ENCODE measurements at places on chromosomes 5 and 9.

GRCh38 chr5:95347506-95348120 is 43.6 kb upstream of the FAM81B start:
- no peak for DNase-seq

DNA sequence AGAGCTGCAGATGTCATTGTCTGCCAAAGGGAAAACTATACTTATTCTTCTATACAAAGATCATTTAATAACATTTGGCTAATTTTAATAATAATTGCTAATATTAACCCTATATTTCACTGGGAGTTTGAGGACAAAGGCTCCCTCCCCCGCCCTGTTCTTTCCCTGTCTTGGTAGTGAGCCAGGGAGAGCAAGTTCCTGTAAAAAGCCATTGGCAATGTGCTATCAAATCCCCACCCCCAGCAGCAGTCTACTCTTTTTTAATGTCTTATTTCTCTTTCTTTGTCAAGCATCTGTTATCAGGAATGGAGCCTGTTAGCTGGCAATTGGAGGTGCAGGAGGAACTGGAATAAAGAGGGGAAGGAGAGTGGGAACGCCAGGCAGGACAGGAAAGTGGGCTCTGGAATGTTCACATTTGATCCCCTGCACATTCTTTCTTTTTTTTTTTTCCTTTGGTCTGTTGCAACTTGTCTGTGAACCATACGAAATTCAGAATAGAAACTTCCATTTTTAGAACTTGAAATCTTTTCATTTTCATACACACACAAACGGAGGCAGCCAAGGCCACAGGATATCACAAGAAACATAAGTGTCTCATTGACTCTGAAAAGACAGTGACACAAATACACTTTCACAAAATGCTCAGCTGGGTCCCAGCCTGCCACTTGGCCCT is 664.8 kb upstream of the ZNF608 start:
- peak; percentile 13 for DNase-seq

GRCh38 chr5:23007236-23007635 is 154.1 kb upstream of the CDH12 start:
- DNase-seq = peak; percentile 37

DNA sequence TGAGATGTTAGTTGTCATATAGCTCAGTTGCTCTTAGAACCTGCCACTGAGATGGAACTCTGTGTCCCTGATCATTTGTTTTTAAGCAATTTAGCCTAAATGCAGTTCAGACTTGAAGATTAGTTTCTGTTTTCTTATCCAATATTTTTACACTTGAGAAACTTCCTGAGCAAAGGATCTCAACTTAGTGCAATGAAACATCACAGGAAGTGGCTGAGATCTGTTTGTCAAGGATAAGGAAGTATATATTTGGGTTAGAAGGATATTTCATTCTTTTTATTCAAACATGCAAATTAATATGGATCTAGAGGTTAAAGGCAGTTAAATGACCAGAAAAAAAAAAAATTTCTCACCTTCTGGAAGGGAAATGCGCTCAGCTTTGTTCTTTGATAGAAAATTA is 19.7 kb upstream of the F2R start:
- DNase-seq = no peak

GRCh38 chr5:144451187-144451973 is 280.7 kb downstream of the KCTD16 start:
- peak; percentile 2 for DNase-seq

DNA sequence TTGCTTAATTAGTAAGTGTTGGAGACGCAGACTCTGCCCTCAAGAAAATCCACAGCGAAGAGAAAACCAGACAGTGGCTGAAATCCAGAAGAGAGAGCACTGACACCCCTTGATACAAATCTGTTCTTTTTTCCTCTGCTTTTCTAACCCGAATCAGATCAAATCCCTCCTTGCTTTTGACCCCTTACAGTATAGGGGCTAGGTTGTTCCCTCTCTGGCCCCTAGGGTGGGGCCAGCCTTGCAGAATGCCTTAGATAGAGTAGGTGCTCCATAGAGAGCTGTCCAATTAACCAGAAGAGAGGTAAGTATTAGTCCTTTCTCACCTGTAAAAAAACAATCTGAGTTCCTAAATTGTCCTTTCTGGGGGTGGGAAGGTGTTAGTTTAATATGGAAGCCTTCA is 10.1 kb downstream of the C1QTNF2 start:
- DNase-seq = no peak

DNA sequence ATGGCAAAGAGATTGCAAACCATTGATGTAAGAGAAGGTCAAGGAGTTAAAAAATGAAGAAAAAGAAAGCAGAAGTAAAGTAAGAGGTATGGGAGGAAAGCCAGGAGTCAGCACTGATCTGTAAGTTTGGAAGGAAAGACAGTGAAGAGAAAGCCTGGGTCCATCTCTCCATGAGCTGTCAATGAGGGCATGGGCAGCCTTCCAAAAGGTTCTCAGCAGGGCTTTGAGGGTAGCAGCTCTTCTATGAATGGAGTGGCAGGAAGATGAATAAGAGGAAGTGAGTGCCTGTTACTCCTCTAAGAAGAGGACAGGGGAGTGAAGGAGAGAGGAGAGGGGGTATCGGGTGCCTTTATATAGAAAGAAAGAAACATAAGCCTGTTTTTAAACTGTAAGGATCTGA is 97.1 kb downstream of the ADCY2 start:
- no peak for DNase-seq

GRCh38 chr5:132272311-132273210 is 15.1 kb downstream of the PDLIM4 start:
- peak; percentile 62 for DNase-seq

DNA sequence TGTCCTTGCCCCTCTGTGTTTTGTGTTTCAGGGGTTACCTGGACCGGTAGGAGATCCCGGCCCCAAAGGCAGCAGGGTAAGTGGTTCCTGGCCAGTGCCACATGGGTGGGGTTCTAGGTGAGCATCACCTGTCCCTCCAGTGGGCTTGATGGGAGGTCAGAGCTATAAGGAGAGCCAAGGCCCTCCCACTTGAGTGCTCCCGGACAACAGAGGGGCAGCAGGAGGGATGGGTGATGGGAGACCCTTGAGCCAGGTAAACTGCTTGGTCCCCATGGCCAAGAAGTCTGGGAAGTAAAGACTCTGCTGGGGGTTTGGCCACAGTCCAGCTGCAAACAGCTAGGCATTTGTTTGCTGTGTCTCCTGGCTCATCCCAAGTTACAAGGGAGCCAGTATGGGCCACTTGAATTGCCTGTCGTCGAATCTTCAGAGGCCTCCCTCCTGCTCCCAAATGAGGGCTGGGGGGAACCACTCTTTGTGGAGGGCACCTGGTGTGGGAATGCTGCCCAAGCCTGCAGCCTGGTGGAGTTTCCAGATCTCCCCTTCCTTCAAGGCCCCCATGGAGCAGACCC is 51.0 kb downstream of the COL27A1 start:
- DNase-seq = no peak

- no peak for DNase-seq
These were observed 277.6 kb downstream of the TMEM38B start for GRCh38 chr9:105971986-105972385.

DNA sequence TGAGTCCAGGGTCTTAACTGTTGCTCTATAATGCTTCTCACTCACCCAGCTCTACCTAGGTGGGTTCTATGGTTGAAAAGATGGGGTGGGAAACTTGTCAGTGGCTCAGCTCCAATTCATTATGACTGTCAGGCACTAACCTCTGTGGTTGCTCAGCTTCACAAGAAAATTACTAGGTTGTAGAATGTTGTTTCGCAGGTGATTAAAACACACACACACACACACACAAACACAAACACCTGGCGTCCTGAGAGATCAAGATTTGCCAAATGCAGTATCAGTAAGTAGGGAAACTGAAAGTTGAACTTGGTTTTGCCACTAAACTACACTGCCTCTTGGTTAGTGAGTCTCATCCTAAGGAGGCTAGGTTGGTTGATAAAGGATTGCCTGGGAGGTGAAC is 2.8 kb downstream of the MCCC2 start:
- no peak for DNase-seq

GRCh38 chr5:60340326-60340725 is 359.6 kb downstream of the DEPDC1B start:
- no peak for DNase-seq

DNA sequence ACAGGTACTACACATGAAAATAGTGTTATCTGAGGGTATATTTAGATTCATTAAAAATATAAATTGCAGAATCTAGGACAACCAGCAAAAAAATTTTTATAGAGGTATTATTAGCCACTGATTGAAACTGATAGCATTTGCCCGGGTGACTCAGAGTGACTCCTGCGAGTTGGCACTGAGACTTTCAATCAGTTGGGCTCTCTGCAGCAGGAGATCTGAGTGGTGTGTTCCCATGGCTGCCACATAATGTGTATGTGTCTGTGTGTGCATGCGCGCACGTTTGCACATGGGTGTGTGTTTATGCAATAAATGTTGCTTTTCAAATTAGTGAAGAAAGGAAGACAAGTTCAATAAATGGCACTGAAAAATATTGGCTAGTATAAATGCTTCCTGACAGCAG is 100.1 kb upstream of the MRPS30 start:
- DNase-seq = no peak

- DNase-seq = no peak
These were observed 155.5 kb upstream of the WWC1 start for GRCh38 chr5:168135897-168136296.

DNA sequence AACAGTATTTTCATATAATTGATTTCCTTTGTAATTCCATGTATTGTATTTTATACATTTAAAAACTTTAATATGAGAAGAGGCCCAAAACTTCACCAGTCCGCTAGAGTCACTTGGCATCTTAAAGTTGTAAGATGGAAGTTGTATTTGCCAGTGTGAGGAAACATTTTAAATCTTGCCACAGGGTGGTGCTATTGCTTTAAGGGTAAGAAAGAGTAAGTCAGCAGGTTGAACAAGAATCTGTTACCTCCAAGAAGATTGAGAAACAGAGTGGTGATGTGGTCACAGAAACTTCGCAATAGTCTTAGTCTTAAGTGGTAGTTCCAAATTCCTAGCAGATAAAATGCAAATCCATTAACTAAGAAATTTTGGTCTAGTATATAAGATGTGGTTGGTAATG is 39.8 kb upstream of the RANBP6 start:
- peak; percentile 97 for DNase-seq

DNA sequence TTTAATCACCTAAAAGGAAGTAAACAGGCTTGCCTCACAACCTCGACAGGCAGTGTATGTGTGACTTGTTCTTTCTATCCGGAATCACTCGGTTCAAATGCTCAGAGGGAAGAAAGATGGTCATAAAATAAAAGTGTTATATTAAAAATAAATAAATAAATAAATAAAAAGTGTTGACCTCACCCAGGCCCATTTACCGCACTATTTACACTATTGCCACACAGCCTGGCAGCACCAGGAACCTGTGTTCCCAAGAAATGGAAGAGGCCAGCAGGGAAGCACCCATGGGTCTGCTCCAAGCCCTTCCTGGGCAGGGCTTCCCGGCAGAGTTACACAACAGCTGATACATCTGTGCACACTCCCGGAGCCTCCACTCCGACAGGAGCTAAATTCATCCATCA is 127.9 kb downstream of the EFNA5 start:
- peak; percentile 85 for DNase-seq

DNA sequence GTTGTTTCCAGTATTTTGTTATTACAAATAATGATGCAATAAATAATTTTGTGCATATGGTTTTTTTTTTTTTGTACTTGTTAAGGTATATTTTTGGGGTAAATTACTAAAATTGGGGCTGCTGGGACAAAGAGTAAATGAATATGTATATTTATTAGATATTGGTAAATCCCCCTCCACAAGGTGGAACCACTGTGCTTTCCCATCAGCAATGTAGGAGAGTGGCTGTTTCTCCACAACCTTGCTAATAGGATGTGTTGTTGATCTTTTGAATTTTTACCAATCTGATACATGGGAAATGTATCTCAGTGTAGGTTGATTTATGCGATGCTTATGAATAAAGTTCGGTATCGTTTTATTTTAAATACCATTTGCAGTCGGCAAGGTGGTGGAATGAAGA is 118.1 kb downstream of the TRPM3 start:
- no peak for DNase-seq

DNA sequence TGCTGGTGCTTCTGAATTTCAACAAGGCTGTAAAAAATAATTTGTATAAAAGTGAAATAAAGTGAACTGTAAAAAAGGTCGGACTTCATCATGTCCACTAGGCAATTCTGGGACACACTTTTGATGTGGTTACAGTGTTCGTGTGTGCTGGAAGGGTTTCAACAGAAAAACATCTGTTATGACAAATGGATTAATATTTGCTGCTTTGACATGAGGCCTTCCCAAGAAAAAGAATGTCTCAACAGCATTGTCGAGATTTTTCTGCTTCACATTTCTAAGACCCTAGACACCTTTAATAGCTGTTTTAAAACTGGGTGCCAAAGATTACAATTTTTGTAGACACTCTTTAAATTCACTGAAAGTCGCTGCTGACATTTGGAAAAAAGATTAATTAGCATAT is 216.6 kb downstream of the SLC12A2 start:
- peak; percentile 17 for DNase-seq

DNA sequence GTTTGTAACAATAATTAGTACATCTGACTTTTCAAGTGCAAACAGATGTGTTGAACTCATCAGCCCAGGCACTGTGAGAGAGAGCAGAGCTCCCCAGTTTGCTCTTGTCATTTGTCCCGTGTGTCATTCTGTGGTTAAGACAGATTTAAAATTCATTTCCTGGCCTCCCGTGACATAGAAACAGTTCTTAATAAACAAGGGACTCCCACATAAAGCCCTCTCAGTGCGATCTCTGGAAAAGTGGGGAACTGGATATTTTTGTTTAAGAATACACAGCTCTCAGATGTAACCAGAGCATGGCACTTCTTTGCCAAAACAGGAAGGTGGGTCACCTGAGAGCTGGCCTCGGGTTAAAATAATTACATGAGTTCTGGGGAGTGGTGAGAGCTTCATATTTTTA is 58.6 kb downstream of the PRKACG start:
- peak; percentile 8 for DNase-seq

DNA sequence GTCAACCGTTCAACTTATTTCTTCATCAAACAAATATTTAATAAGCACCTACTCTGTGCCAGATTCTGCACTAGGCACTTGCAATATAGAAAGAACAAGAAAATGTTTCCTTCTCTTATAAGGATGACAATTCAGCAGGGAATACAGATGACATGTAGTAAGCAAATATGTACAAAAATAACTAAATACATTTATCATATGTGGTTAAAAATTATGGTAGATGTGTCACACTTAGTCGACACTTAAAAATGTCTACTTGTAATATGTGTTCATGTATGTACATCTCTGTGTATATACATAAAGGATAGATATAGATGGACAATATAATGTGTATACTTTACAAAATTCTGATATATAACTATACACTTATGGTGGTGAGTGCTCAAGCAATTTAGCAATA is 417.0 kb upstream of the MEF2C start:
- DNase-seq = no peak

DNA sequence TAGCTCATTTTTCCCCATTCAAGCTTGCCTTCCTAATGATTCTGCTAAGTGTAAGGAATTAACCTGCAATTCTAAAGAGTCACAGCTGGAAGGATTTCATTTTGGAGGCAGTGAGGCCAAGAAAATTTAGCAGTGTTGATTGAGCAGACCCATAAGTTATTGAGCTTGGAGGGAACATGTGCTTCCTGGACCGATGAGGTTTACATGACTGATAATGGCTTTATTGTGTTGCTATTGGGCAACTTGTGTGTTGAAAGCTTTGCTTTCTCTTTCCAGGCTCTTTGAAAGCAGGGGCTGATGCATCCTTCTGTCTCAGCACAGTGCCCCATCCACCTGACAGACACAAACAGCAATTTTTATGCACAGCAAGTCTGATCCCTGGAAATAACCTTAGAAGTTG is 398.9 kb upstream of the PCSK5 start:
- DNase-seq = no peak
